Endodermal cell (in vitro differentiated cells): ENCODE measurements at places on chromosomes 4 and X. TPM values are rescaled to one million over a fixed set of nuclear protein-coding genes. Genes with fewer than 3 reads are reported as not detected.

The DNAAF6 gene
- total RNA-seq: not detected in 3 replicates

The WNK3 gene
- total RNA-seq: 30.7 and 40.4 TPM in 2 replicates

The NXF2 gene
- total RNA-seq: 0.52 to 0.62 TPM in 2 of 3 replicates, not detected in the other

DNA sequence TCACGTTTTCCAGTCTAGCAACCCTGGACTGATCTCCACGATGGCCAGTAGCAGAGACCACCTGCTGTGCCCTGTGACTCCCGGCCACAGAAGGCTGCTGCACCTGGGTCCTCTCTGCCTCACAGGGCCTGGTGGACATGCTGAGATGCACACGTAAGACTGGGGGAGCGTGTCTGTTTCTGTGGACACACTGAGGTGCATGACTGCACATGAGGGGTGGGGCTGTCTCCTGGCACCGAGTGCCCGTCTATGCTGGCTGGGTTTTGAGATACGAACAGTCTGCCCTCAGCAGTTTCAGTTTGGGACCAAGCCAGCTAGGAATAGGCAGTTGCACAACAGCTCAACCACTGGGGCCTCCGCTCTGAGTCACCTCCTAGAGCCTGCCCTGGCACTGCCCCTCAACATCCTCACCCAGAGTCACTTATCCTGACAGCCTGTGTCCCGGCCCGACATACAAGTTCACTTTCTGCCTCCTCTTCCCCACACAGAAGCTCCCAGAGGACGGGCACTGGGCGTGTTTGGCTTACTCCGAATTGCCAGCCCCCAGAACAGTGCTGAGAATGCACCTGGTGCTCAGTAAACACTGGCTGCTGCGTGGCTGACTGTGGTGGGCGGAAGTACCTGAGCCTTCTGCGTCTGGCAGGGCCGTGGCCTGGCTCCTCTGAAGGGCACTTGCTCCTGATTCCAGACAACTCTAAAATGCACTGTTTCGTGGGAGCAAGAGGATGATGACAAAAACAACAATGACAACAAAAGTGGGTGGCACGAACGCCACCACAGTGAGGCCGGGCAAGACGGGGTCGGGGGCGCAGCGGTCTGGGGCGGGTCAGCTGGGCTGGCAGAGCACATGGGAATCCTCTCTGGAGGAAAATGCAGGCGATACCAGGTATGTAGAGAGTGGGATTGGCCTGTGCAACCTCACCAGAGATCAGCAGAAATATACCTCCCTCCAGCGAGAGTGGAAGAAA lies 30.9 kb downstream of the RNF212 start:
- no peak for DNase-seq

GRCh38 chrX:18565727-18566126 lies 106.2 kb downstream of the RS1 start:
- no peak for DNase-seq

DNA sequence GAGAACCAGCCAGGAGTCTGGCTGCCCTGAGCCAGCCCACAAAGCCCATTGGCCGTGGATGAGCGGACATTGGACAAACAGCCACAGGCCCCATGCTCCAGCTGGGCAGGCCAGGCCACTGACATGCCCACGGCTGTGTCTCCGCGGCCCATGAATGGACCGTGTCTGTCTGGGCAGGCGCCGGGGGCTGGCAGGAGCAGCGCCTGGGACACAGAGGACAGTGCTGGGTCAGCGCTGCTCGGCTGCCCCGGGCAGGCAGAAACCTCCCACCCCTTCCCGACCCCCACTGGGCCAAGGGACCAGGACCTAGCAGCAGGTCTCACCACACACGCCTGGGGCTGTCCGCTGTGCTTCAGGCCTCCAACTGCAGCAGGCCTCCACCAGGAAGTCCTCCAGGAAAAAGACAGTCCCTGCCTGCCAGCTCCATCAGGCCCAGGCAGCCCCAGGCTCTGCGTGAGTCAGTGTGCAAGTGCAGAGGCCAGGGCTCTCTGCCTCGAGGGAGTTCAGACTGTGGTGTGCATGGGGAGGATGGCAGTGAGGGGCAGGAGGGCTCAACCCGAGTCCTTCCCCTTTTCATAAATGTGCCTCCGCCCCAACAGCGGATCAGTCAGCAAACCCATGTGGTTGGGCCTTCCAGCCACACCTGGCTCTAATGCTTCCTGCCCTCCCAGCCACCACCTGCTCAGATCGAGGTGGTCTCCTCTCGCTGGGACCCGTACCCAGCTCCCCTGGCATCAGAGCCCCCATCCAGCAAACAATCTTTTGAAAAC lies 17.2 kb upstream of the FGFR3 start:
- peak; percentile 61 for DNase-seq

DNA sequence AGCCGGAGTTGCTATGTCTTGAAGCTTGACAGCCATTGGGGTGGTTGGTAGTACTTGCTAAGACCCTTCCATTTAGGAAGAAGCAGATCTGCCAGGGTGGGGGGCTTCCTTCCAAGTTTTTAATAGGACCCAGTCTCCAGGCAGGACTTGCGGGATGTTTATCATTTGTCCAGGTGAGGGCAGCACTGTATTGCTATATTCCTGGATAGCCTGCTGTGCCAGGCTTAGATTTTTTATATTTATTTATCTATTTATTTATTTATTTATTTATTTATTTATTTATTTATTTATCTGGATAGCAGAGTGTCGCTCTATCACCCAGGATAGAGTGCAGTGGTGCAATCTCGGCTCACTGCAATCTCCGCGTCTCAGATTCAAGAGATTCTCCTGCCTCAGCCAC lies 87.4 kb upstream of the CT45A1 start:
- peak; percentile 41 for DNase-seq

- DNase-seq: peak; percentile 71
Observed at GRCh38 chrX:45006002-45006800, 133.2 kb downstream of the KDM6A start.
